NCI-H345 (cell line): ENCODE measurements at places on chromosomes 1 and 21.

GRCh38 chr1:14726606-14727005, 128.1 kb downstream of the KAZN start:
- no peak for DNase-seq

DNA sequence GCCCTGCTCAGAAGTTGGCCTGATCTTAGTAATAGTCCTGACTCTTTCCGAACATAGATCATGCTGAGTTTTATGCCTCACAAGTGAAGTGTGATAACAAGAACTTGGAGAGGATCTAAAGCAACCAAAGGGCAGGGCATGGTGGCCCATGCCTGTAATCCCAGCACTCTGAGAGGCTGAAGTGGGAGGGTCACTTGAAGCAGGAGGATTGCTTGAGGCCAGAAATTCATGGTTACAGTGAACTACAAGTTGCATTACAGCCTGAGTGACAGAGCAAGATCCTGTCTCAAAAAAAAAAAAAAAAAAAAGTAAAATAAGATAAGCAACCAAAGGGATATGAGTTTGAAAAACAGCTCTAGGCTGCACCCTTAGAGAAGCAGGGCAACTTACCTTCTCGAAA, 18.5 kb upstream of the BCL9 start:
- no peak for DNase-seq

- no peak for DNase-seq
Measured at GRCh38 chr1:100589667-100590066, 51.7 kb downstream of the GPR88 start.

DNA sequence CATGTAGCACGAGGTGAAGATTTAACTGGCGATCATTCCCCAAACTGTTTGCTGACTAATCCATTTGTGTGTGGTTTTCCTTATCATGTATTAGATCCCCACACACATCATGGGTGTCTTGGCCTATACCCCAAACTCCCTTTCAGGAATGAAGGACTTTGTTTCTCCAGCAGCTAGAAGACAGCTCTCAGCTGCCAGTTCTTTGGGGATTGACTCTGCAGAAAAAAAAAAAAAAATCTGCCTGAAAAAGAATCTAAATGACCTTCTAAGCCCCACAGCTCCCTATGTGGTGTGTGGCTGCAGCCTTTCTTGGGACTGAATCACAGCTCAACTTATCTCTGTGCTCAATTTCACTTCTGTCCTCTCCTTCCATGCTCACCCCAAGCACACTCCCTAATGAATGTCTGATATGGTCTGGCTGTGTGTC, 256.3 kb upstream of the DUSP10 start:
- DNase-seq: no peak

DNA sequence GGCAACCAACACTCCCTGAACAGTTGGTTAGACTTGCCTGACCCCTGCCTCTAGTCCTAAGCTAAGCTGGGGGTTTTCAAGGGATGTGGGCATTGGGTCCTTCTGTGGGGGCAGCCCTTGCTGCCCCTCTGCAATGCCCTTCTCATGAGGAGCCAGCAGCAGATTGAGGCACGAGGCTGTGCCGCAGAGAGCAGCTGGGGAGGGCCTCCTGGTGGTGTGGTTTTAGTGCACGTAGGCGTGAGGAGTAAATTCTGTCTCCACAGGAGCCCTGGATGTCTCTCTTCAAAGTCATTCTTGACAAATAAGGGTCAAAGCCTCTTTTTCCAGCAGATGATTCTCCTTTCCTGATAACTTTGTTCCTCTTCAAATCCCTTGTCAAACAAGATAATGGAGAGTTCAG, 31.8 kb upstream of the KLHDC7A start:
- DNase-seq: no peak

DNA sequence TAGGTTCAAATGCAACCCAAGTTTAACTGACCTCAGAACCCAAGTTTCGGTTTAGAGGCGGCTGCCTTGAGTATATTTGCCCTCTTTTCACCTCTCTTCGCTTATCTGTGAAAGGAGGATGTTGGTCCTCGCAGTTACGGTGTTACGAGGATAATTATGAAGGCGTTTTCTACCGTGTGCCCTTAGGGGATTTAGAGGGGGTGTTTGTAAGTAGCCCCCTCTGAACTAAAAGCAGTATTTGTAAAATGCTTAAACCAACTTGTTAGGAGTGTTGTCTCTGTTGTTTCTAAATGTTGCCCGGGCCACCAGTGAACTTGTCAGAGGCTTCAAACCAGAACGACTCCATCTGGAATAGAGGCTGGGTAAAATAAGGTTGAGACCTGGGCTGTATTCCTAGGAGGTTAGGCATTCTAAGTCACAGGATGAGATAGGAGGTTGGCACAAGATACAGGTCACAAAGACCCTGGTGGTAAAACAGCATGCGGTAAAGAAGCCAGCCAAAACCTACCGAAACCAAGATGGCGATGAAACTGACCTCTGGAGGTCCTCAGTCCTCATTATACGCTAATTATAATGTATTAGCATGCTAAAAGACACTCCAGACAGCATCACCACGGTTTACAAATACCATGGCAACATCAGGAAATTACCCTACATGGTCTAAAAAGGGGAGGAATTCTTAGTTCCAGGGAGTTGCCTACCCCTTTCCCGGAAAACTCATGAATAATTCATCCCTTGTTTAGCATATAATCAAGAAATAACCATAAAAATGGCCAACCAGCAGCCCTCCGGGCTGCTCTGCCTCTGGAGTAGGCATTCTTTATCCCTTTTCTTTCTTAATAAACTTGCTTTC, 1.0 kb upstream of the PSRC1 start:
- DNase-seq: no peak

GRCh38 chr1:29458737-29459619, 222.7 kb downstream of the PTPRU start:
- no peak for DNase-seq

GRCh38 chr21:36735724-36736320, 36.9 kb downstream of the SIM2 start:
- no peak for DNase-seq

GRCh38 chr1:167668108-167668507, 38.1 kb downstream of the RCSD1 start:
- DNase-seq: no peak

DNA sequence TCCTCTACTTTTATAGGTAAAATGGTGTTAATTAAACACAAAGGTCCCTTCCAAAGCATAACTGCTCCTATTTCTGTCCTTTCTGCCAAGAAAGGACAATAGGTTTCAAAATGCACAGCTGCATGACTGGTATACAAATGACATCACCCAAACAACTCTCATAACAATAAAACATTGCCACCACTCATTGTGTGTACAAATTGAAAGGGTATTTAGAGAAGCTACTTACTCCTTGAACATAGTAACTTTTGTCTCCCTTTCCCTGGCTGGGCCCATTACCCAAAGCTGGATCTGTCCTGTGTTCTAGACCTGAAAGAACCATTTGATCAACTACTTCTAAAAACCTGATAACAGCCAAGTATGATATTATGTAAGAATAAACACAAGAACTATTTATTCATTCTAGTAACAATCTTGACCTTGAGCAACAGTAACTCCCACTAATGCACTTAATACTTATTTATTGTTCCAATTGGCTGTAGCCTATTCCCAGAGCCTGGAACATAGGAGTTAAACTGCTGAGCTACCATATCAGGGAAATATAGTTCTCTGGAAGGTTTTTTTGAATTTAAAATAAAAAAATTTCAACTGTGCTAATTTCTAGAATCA, 38.2 kb downstream of the TTLL7 start:
- DNase-seq: peak; percentile 21

DNA sequence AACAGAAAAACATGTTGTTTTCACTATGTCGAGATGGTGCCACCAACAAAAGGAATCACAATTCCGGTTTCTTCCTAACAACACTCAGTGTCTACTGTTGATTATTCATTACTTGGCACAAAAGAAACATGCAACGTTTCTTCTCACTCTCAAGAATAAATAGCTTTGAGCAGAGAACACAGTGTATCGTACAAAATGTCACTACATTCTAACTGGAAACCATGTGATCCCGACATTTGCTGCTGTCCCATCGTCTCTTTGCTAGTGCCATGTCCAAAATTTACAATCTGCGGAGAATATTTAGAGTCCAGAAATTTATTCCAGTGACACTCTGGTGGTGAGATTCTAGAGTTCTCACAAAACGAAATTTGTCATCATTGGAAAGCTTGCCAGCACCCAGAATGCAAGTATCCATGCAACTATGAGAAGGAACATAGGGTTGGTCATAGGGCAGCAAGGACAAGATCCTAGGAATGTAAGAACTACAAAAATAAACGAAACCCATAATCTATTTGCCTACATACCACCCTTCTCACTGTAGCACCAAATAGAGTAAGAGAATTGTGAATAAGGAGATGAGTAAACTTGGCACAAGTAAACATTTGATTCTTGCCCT, 505.1 kb downstream of the LTN1 start:
- no peak for DNase-seq

- no peak for DNase-seq
Measured at GRCh38 chr1:170354690-170355089, 177.3 kb upstream of the GORAB start.

- DNase-seq: no peak
Measured at GRCh38 chr1:96538883-96539282, 182.7 kb upstream of the PTBP2 start.

GRCh38 chr1:38293567-38293966, 247.0 kb upstream of the POU3F1 start:
- DNase-seq: no peak

DNA sequence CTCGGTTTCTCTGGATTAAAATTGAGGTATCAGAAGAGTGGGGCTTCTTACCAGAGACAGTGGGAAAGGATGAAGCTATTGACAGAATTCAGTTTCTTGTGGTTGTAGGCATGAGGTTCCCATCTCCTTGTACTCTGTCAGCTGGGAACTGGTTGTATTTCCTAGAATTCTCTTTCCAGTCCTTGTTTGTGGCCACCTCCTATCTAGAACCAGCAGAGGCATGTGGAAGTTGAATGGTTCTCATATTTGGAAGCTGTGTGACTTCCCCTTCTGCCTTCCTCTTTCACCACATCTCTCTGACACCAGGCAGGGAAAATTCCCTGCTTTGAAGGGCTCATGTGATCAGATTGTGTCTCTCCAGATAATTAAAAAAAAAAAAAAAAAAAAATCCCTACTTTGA, 457.7 kb upstream of the ADAMTS5 start:
- DNase-seq: no peak

- DNase-seq: no peak
Measured at GRCh38 chr1:56309065-56309464, 270.3 kb downstream of the PLPP3 start.

GRCh38 chr1:212536586-212536985, 72.0 kb upstream of the ATF3 start:
- no peak for DNase-seq

DNA sequence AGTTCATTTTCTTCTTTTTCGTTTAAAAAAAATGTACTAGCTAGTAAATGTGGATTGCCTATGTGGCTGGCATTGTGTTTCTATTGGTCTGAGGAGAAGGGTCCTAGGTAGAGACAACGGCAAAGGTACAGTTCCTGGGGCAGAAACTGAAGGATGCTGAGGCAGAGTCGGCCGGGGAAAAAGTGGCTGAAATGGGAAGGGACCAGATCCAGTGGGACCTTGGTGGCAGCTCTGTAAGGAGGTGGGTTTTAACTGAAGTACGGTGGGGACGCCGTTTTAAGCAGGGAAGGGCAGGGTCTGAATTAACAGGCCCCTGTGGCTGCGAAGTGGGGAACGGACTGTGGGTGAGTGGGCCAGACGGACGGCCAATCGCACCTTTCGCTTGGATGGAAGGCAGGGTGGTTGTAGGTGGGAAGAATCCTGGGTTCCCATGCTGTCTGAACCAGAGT, 420 bp upstream of the VPS13D start:
- no peak for DNase-seq

DNA sequence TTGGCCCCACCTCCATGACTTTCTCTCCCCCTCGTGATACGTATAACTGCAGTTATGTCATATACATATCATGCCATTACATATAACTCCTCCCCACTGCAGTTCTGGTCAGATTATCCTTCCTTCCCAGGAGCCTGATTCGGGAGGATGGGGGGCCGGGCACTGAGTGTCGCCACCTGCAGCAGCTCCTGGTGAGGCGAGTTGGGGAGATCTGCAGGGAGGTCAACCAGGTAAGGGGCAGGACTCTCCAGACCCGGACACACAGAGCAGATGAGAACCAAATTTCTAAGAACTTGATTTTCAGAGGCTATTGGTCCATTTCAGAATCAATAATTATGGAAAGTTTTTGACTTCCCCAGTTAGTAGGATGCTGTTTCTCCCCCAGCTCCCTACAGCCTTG, 19.5 kb downstream of the HYI start:
- DNase-seq: no peak

DNA sequence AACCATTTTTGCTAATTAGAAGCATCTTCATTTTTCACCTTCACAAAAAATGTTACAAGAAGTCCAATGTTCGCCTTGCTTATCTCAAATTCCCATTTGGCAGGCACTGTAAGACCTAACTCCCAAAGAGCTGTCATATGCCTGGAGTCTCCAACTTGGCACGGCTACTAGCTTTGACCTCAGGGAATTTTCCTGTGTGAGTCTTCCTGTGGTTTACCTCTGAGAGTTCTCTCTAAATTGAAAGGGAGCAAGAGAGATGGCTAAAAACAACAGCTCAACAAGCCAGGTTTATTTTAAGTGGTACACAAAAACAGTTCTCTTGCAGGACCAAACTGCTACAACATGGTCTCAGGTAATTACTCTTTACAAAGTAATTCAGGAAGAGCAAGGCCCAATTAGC, 756.0 kb upstream of the ADGRL2 start:
- DNase-seq: no peak

DNA sequence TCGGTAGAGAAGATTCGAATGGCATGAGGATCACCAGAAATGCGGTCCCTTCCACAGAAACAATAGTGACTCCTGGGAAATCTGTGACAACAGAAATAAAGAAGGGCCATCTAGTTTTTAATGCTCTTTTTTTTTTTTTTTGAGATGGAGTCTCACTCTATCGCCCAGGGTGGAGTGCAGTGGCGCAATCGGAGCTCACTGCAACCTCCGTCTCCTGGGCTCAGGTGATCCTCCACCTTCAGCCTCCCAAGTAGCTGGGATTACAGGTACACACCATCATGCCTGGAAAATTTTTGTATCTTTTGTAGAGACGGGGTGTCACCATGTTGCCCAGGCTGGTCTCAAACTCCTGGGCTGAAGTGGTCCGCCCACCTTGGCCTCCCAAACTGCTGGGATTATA, 43.9 kb downstream of the L1TD1 start:
- no peak for DNase-seq

GRCh38 chr1:9058465-9058864, 11.0 kb downstream of the SLC2A5 start:
- no peak for DNase-seq

- DNase-seq: no peak
Measured at GRCh38 chr1:40394491-40395172, 21.1 kb downstream of the SMAP2 start.

GRCh38 chr1:174230399-174230798, 71.1 kb downstream of the RABGAP1L start:
- DNase-seq: no peak

GRCh38 chr1:184433956-184434502, 47.2 kb downstream of the C1orf21 start:
- peak; percentile 88 for DNase-seq

DNA sequence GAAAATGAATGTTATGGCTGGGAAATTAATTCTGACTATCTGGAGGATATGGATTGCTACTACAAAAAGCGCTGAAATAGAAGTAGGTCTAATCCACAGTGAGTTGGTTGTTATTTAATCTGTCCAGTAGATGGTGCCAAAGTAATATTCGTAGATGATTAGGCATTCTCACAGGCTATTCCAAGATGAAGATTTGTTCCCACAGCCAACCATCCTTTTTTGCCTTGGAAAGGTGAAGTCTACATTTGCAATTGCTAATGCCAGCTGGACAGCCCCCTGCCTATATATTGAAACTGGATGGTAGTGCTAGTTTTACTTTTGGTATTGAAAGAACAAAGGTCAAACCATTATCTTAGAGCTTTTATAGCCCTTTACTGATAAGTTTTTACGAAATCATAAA, 43.8 kb downstream of the RBM11 start:
- peak; percentile 45 for DNase-seq
